Esophagus mucosa (tissue), 1 donor: ENCODE measurements at places on chromosomes 2 and 18.

GRCh38 chr2:195602687-195603086 is 54.3 kb upstream of the SLC39A10 start:
- ATAC-seq = no peak

DNA sequence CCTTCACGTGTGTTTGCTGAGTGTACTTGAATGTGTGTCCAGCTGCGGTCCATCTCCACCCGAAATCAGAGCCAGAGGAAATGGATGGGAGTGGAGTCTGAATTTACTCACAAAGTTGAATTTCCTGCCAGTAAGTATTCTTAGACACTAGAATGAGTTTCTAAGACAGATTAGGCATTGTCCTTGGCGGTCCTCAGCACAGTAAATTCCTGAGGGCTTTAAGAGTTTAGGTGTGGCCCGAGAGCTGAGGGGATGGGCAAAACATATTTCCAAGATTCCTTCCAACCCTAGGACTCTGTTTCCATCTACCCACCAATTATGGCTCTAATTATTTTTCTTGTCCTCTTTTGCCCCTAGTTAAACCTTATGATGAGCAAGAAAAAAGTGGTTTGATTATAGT is 90.3 kb upstream of the PHLPP1 start:
- ATAC-seq = no peak

DNA sequence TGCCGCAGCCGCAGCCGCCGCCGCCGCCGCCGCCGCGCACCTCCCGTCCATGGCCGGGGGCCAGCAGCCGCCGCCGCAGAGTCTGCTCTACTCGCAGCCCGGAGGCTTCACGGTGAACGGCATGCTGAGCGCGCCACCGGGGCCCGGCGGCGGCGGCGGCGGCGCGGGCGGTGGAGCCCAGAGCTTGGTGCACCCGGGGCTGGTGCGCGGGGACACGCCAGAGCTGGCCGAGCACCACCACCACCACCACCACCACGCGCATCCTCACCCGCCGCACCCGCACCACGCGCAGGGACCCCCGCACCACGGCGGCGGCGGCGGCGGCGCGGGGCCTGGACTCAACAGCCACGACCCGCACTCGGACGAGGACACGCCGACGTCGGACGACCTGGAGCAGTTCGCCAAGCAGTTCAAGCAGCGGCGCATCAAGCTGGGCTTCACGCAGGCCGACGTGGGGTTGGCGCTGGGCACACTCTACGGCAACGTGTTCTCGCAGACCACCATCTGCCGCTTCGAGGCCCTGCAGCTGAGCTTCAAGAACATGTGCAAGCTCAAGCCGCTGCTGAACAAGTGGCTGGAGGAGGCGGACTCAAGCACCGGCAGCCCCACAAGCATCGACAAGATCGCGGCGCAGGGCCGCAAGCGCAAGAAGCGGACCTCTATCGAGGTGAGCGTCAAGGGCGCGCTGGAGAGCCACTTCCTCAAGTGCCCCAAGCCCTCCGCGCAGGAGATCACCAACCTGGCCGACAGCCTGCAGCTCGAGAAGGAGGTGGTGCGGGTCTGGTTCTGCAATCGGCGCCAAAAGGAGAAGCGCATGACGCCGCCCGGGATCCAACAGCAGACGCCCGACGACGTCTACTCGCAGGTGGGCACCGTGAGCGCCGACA is 2.4 kb downstream of the POU3F3 start:
- ATAC-seq = no peak

GRCh38 chr2:225288986-225289385 is 110.5 kb upstream of the NYAP2 start:
- no peak for ATAC-seq

- ATAC-seq = no peak
Observed at GRCh38 chr2:238803996-238804870, 43.7 kb upstream of the TWIST2 start.

- ATAC-seq = no peak
Observed at GRCh38 chr2:63784461-63784860, 57.2 kb upstream of the UGP2 start.

DNA sequence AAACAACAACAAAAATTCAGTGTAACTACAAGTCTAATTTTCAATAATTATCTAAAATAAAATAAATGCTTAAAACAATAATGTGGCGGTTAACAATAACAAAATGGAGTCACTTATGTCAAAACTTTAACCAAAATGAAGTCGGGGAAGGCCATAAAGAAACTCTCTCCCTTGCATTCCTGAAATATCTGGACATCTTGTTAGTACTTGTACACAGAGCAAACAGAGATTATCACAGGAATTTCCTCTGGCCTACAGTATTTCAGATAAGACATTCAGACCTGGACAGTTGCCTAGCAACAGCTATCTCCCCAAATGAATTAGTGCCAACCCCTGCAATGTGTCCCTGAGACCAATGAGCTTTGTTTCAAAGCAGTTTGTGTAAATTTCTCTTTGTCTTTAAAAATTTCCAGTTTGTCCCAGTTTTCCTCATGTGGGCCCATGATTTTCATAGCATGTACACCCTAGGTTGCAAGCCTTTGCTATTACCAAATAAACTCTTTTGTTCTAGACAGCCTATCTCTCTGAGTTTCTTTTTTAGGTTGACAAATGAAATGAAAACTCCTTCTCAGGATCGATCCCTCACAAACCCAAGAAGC is 68.6 kb downstream of the EXOC6B start:
- peak; percentile 32 for ATAC-seq

- no peak for ATAC-seq
Observed at GRCh38 chr2:28906376-28906775, 11.9 kb downstream of the WDR43 start.

- ATAC-seq = no peak
Observed at GRCh38 chr2:20818820-20819219, 4.1 kb downstream of the LDAH start.

GRCh38 chr2:145622285-145622684 is 1102.4 kb upstream of the ZEB2 start:
- ATAC-seq = no peak

DNA sequence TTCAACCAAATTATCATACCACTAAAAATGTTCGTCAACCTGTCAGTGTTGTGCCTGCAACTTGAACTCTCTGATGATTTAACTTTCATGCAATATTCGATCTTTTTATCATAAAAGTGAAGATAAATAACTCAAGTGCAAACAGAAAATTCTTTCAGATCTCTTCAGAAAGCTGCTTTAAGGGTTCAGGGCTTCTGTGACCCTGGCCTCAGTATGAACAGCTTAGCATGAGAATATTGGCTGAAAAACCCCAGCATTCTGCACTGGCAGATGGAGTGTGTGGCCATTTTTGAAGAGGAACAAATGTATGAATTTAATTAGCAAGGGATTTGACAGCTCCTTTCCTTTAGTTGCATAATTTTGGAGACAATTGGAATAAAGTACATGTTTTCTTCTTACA is 851.4 kb upstream of the SOX11 start:
- ATAC-seq = no peak

DNA sequence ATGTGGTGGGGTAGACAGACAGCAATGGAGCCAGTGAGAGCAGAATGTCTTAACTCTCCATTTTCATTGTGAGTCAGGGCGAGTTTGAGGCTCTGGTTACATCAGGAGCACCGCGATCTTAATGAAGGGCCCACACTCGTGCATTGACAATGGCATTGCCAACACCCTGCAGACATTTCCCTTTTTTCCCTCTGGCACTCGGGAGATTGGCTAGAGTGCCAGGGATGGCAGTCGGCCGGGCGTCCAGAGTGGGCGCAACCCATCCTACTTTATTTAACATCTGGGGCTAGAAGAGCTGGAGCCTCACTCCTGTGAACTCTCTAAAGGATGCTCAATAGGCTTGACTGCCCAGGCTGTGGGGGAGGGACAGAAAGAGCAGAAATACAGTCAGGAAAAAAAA is 9.7 kb downstream of the PROKR1 start:
- no peak for ATAC-seq

DNA sequence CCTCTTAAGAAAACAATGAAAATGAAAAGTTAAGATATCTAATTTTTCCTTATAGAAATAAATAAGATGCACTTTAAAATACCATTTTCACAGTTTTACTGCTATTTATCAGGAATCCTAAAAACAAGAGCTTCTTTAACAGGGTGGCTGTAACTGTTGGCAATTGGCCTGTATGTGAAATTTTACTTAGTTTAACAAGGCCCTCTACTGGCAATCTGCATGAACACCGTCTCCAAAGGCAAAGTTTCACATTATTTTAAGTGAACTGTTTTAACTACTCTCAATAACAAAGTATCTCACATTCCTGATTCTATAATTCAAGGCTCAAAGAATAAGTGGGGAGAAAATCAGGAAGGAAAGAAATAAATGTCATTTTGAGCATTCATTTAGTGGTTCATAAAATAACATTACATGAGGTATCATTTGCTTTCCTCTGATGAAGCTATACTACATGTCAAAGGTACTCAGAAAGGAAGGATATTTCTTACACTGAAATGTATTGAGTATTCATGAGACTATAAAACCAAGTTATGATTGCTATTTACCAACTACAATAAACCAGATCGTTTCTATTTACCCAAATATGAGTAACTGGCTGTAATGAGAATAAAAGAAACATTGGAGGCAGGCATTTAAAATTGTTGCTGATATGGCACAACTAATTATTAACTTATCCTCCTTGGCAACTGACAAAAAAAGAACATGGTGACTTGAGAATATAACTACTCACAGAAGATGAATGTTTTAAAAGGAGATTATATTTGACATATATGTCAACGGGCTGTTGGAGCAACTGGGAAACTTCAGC is 7.0 kb downstream of the NCKAP5 start:
- no peak for ATAC-seq

DNA sequence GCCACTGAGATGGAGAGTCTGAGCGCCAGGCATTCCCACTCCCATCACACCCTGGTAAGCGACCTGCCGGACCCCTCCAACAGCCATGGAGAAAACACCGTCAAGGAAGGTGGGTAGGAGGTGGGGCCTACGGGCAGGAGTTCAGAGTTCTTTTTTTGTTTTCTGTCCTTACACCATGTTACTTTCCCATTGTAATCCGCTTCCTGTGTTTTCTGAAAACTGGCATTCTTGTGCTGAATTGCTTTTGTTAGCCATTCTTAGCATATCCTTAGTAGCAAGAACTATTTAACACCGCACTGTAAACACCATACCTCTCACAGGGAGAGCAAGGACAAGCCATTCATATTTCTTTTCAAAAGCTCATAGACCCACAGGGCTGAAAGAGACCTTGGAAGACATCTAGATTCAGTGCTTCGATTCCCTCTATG is 46.2 kb downstream of the UNC80 start:
- no peak for ATAC-seq

- ATAC-seq = peak; percentile 88
Observed at GRCh38 chr18:79876497-79876896, 75.0 kb downstream of the SLC66A2 start.

GRCh38 chr18:65146482-65147021 is 604.3 kb upstream of the CDH7 start:
- ATAC-seq = no peak

- ATAC-seq = no peak
Observed at GRCh38 chr18:75135158-75135725, 73.7 kb downstream of the PTGR3 start.

DNA sequence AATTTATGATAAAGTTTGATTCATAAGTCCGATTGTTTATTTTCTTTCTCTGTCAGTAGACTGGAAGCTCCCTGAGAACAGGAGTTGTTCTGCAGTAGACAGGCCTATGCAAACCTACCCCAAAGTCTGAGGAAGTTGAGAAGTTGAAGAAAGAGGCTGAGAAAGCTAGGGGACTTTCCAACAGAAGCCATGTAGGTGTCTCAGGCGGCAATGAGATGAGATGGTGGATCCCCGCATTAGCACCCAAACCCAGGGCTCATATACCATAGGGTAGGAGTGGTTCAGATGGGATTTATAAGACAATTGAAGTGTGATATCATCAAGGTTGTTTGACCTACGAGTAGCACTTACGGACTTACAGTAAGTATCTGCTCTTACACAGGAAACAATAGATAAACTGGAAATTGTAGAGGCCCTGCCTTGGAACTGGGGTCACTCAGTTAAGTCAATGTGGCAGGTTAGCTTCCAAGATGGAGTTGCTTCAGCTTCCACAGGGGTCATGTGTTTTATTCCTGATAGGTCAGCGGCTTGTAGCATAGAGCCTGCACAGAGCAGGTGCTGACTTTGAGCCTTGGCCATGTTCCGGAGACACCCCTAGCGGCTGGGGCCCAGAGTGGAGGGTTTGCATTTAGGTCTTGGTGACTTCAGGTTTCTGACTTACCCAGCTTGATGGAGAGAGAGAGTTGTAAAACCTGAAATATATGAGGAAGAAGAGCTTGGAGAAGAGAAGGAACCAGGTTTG is 2.3 kb upstream of the PSD4 start:
- ATAC-seq = no peak

- ATAC-seq = peak; percentile 35
Observed at GRCh38 chr2:71544919-71545571, 91.7 kb downstream of the DYSF start.

DNA sequence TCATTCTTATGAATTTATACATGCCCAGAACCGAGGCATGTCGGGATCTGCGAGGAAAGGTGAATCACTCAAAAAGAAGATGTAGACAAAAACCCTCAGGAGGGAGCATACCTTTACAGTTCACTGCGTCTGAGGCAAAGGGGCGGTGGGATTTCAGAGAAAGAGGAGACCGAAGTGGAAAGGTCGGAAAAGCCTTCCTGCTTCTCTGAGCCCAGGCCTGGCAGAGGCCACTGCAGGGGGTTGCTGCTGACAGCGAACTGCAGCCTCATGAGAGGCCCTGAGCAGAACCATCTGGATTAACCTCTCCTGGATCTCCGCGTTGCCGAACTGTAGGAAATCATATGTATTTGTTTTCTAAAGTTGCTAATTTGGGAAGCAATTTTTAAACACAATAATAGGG is 713.1 kb upstream of the SOX11 start:
- ATAC-seq = no peak

GRCh38 chr2:16643099-16643498 is 22.5 kb downstream of the CYRIA start:
- ATAC-seq = peak; percentile 46

DNA sequence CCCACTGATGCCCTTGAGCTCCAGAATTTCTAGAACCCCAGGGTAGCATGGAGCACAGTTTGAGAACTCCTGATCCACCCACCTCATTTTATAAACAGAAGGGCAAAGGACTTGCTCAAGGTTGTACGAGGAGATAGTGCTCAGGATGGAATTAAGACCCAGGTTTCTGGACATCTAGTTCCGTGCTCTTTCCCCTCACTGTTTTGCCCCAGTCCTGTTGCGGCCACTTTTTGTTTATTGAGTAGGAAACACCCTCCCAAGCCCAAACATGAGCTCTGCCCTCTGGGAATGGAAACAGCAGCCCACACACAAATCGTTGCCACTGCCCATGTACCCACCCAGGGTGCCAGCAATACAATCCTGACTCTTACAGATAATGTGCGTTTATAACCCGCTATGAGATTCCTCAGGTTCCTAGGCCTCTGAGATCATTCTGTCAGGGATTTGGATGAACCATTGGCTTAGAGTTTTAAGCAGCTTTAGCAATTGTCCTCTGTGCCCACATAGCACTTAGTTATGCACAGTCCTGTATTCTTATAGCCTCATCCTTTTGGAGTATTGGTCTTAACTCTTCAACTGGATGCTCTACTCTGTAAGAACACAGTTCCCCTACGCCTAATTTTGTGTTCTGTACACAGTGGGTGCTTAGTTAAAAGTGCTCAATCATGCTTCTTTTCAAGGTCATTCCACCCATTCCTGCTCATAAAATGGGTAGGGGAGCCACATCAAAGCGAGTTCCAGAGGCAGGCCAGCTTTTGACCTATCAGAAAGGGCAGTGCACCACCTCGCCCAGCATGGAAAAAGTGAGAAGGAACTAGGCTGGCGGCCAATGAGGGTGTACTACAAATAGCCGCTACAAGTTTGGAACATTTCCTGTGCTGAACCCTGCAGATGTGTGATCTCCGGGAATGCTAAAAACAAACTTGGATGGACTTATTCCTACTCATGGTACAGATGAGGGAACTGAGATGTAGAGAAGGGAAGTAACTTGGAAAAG is 60.3 kb upstream of the IGFBP2 start:
- peak; percentile 51 for ATAC-seq

- peak; percentile 37 for ATAC-seq
Observed at GRCh38 chr2:181457741-181458425, 697 bp downstream of the ITGA4 start.
